ENCODE measurements at places on chromosomes 2 and 18.
A peak's percentile ranks its signal among the peaks of the same experiment; 100 is the strongest.

DNA sequence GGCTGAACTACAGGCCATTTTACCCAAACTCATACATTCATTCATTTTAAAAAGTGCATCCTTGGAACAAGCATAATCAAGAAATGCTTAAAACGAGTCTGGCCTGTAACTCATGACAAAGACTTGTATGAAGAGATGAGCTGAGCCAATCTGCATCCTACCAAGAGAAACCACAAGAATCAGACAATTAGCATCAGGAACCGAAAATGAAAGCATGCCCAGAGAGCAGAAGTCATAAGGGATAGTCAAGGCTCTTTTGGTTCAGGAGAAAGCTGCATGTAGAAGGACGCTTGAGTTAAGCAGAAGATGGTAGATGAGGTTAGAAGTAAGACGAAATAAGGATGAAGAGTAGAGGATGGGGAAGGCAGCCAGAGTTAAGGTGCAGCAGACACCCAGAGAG, 137.0 kb upstream of the CTNNA2 start:
- no peak for DNase-seq

DNA sequence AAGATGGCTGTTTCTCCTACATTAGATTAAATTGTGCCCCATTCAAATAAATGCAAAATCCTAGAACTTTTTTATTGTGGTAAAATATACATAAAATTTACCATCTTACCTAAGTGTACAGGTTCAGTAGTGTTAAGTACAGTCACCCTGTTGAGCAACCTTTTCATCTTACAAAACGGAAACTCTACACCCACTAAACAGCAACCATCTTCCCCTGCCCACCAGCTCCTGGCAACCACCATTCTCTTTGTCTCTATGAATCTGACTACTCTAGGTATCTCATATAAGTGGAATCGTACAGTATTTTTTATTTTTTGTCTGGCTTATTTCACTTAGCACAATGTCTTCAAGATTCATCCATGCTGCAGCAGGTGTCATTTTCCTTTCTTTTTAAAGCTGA, 53.0 kb downstream of the ASXL2 start:
- no peak for DNase-seq

DNA sequence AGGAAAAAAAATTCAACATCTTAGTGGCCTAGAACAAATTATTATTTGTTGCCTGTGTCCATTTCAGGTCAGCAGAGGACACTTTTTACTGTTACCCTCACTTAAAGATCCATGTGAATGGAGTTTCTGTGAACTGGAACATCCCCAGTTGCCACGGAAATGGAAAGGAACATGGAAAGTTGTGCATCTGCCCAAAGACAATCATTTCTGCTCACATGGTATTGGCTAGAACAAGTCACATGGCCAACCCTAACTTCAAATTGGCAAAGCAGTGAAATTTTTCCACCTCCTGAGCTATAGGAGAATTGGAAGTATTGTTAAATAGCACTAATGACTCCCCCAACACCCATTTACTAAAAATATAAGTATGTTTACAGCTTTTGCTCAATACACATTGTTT, 71.2 kb upstream of the CCBE1 start:
- no peak for DNase-seq

DNA sequence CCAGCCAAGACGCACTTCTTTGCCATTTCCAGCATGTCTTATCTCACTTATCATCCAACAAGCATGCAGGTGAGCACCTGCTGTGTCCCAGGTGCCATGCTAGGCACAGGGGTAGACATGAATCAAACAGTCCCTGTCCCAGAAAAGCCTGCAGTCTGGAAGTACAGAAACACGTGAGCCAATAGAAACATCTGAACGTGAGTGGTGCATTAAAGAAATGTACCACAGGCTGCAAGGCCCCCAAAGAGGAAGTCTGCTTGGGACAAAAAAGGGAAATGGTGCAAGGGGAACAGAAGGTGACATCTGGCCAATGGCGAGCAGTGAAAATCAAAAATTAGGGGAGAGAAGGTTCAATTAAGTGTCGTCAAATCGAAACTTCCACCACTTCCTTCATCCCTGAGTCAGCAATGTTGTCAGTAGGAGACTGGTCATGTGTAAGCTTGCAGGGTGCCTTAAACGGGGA, 17.6 kb upstream of the TMEM247 start:
- no peak for DNase-seq

- peak; percentile 46 for DNase-seq
Measured at GRCh38 chr2:52821631-52822030, 946.0 kb upstream of the CHAC2 start.

DNA sequence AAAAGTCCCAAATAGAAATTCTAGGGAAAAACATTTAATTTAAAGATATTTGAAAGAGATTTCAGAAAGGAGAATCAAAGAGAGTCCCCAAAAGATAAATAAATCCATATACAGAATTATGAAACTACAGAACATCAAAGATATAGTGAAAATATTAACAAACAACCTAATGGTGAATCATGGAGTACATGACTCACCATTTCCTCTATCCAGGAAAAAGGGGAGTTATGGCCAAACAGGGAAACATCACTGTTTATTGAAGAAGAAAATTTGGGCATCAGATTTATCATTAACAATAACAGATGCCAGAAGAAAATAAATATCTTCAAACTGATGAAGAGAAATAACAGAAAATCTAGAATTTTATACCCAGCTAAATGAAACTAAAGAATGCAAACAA, 448.3 kb downstream of the CDH2 start:
- DNase-seq = no peak

DNA sequence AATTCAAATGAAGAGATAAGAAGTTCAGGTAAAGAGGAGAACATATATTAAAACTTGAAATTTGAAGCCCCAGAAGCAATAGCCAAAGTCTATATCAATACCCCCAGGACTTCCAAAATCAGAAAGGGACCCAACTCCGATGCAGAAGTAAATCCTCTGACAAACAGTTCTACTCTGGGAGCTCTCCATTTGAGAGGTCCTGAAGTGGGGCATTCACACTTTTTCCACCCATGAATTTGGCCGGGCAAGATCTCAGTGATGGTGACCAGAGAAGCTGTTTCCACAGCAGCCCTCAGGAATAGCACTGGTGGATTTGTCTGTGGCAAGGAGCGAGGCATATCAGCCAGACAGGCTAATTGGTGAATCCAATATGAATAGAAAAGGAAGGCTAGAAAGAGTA, 313.6 kb upstream of the MC4R start:
- no peak for DNase-seq

GRCh38 chr2:112217854-112218253, 37.0 kb downstream of the ZC3H8 start:
- no peak for DNase-seq
